CD4-positive, alpha-beta T cell treated with Interferon gamma for 1 hour (primary cell): ENCODE measurements at places on chromosomes 5 and 9.

GRCh38 chr5:150182774-150183173, 7.1 kb upstream of the SLC6A7 start:
- DNase-seq = no peak

GRCh38 chr9:124356745-124357390, 58.4 kb downstream of the PSMB7 start:
- DNase-seq = no peak

DNA sequence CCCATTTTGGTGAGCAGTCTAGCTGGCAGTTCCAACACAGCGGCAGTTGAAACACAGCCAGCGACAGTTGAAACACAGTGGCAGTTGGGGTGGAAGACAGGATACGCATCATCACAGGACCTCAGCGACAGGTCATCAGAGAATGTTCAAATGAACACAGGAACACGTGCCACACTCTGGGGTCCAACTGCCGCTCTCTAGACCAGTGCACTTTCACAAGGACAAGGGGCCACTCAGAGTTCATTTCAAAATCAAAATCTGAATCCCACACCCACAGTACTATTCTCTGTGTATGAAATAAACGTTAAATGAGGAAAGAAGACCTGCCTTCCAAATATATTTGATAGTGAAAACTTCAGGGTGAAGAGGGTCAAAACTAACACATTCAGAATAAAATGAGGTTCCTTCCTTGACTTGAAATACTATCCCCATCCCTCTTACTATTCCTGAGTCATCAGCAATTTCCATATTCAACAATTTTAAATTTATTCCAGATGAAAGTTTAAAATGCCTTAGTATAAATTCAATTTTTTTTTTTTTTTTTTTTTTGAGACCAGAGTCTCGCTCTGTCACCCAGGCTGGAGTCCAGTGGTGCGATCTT, 53.0 kb upstream of the SIMC1 start:
- no peak for DNase-seq

DNA sequence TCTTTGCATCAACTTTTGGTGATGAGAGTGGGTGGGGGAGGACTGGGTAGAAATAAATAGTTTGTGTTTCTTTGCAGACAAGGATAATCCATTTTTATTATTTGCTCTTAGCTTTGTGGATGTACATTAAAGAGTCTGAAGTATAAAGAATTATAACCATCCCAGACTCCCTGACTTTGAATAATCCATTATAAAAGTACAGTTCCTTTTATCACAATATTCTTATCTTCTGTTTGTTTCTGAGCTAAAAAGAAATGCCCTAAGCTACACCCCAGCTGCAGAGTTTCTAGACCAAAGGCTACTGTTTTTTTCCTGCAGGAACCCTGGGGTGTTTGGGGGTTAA, 77.9 kb downstream of the NDFIP1 start:
- DNase-seq = no peak

GRCh38 chr9:71363286-71363961, 242.0 kb upstream of the TRPM3 start:
- no peak for DNase-seq

GRCh38 chr5:170509348-170509660, 5.5 kb downstream of the KCNIP1 start:
- DNase-seq = no peak

DNA sequence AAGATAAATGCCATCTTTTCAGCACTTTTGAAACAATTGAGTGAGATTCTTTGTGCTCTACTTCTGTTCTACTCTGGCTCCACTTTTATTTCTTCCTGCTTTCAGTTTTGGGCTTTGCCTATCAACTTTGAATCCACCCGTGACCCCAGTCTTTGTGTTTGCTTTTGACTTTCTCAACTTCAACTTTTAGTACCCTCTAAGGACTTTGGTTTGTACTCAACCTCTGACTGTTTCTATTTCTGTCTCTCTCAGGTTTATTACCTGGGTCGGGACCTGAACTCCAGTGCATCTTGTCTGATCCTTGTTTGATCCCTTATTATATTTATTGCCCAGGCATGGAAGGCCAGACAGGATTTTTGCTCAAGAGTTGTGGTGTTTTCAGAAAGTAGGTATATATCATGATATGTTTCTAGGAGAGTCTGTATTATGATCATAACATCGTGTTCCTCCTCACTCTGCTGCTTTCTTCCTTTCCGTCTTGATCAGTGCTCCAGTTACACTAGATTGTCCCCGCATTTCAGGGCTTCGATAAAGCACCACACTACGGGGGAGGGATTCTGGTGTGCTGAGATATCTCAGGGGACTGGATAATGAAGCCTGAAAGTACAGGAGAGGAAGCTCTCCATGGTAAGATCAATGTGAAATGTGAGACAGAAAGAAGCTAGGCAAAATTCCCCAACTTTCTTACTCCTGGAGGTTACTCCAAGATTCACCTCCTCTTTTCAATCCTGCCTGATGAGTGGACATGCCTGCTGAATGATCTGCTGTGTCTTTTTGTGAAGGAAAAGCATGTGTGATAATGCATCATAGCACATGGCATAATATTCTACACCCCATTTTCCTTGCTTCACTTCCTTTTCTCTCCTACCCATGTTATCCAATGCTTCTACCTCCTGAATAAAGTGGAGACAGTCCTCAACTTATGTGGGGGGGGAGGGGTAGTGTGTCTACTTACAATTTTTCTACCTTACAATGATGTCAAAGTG, 155.5 kb upstream of the GRIN3A start:
- DNase-seq = no peak

- DNase-seq = no peak
Measured at GRCh38 chr5:163861670-163862069, 356.3 kb downstream of the MAT2B start.

GRCh38 chr9:133221177-133221809, 12.2 kb upstream of the OBP2B start:
- no peak for DNase-seq

DNA sequence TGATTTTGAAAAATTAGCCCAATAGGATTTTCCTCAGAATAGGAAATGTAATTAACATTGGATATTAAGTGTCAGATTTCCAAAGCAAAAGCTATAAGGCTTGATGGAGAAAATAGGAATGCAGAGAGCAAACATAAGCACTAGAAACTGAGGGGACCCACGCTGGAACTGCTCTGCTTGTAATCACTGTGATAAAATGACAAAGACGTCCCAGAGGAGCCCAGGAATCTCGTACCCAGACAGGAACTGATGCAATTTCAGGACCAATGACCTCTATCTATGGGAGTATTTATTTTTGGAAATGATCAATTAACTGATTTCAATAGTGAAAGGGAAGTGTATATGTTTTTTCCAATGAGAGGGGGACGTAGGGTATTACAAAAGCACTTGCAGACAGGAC, 714.5 kb upstream of the WWC1 start:
- DNase-seq = no peak

DNA sequence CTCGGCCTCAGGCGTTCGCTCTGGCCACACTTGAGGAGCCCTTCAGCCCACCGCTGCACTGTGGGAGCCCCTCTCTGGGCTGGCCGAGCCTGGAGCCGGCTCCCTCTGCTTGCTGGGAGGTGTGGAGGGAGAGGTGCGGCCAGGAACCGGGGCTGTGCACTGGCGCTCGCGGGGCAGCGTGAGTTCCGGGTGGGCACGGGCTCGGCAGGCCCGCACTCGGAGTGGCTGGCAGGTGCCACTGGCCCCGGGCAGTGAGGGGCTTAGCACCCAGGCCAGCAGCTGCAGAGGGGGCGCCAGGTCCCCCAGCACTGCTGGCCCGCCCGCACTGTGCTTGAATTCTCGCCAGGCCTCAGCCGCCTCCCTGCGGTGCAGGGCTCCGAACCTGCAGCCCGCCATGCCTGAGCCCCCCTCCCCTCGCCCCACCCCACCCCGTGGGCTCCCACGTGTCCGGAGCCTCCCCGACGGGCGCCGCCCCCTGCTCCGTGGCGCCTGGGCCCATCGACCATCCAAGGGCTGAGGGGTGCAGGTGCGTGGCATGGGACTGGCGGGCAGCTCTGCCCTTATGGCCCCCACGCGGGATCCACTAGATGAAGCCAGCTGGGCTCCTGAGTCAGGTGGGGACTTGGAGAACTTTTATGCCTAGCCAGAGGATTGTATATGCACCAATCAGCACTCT, 138.2 kb downstream of the PDZD2 start:
- no peak for DNase-seq

DNA sequence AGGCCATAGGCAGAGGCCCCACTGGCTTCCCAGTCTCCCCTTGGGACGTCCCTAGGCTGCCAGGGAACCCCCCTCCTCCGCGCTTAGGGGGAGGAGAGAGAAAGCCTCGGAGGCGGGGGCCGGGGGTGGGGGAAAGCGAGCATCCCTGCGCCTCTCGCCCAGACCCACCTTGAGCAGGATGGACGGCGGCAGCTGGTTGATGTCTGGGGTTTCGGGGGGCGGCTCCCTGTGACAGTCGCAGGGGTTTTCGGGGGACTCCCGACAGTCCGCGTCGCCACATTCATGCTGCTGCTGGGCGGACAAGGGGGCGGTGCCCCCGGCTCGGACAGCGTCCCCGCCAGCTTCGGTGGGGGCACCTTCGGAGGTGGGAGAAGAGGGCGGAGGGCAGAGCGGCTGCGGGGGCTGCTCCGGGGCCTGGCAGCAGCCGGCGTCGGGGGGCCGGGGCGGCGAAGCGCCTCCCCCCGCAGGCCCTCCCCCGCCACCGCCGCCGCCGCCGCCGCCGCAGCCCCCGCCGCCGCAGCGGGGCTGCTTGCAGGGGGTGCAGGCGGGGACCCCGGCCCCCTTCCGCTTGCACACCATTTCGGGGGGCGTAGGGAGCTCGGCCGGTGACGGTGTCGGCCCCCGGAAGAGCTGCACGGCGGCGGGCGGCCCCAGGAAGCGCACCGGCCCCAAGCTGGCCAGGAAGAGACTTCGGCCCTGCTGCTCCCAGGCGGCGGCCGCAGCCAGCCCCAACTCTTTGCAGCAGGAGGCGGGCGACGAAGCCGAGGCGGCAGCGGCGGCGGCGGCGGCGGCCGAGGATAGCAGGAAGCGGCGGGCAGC, 1.2 kb downstream of the FBXL17 start:
- DNase-seq = peak; percentile 63

DNA sequence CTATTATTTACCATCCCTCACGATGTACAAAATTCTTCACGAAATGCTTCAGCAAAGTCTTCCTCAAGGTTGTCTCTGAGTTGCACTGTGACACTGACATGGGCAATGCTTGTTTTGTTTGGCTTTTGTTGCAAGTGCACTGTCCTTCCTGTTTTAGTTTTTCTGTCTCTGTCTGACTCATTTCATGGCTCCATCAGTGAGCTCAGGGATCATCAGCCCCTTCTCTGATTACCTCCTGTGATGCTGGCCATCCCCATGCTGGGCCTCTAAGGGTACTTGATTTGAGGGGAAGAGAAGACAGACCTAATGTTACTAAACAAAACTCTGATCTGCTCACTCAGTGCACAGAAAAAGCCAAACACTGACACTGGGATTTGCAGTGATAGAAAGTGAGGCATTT, 37.6 kb upstream of the STX17 start:
- DNase-seq = no peak

- no peak for DNase-seq
Measured at GRCh38 chr5:180820788-180821321, 18.2 kb upstream of the MGAT1 start.

- no peak for DNase-seq
Measured at GRCh38 chr5:1259806-1260480, 34.8 kb downstream of the SLC6A18 start.

- no peak for DNase-seq
Measured at GRCh38 chr9:84387821-84388220, 47.3 kb upstream of the SLC28A3 start.

DNA sequence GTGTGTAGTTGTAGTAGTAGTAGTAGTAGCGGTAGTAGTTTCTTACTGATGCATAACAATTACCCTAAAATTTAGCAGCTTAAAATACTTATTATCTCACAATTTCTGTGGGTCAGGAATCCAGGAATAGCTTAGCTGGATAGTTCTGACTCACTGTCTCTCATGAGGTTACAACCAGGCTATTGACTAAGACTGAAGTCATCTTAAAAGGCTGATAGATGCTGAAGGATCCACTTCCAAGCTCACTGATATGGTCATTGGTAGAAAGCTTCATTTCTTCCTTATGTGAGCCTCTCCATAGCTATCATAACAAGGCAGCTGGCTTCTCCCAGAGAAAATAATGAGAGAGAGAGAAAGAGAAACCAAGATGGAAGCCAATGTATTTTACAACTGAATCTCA, 147.5 kb upstream of the FBXL17 start:
- DNase-seq = no peak

- DNase-seq = no peak
Measured at GRCh38 chr9:21788752-21789151, 13.7 kb upstream of the MTAP start.

- DNase-seq = no peak
Measured at GRCh38 chr5:137136991-137137632, 362.0 kb downstream of the SPOCK1 start.

DNA sequence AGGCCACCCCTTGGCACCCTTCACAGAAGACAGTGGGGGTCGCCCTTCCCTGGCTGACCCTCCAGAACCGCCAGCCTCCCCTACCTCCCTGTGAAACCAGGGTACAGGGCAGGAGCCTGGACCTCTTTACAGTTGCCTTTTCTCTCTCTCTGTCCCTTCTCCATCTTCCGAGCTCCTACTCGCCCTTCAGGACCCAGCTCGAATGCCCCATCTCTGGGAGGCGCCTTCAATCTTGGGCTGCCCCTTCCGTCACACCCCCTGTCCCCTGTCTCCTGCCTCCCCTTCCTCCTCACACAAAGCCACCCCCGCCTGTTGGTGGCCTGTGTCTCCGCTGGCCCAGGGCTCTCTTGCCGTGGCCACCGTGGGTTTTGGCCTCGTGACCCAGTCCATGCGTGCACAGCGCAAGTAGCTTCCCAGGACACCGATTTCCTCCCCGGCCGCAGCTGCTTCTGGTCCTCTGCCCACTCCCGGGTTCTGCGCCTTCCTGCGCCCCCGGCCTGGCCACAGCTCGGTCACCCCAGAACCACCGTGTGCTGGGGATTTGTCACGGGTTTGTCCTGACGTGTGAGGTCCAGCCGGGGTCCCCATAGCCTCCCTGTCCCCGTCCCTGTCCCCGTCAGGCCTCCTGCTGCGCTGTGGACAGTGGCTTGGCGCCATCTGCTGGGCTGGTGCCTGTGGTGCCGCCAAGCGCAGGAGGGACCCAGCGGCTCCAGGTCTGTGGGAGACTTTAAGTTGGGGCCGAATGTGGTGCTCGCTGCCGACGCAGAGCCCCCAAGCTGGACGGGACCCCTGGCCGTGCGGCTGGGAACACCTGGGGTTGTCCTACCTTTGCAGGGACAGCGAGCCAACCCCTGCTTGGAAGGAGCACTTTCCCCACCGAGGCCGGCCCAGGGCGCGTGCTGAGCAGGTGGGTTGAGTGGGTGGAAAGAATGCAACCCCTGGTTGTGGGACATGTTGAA, 4.0 kb upstream of the TMEM250 start:
- DNase-seq = peak; percentile 74

GRCh38 chr5:32490972-32491557, 46.5 kb upstream of the ZFR start:
- no peak for DNase-seq
